ENCODE measurements at places on chromosomes 4 and X.
A peak's percentile ranks its signal among the peaks of the same experiment; 100 is the strongest.

- no peak for DNase-seq
These were observed 3.6 kb downstream of the NLGN3 start for GRCh38 chrX:71148278-71148663.

DNA sequence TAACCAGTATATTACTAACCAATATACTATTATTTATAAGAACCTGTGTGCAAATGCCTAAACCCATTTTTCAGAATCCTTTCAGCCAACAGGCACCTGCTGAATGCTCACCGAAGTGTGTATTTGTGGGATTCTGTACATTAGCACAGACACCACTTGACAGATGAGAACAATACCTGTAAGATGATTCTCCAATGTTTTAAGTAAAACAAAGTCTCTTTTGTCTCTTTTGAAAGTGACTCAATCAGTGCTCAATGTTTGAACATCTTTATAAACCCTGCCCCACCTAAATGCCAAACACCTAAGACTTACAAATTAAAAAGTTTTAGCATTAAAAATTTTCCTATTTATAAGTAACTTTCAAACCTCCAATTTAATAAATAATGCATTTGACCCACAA, 763 bp downstream of the ASB9 start:
- DNase-seq: no peak

- DNase-seq: no peak
These were observed 123.2 kb downstream of the ELOVL6 start for GRCh38 chr4:110075083-110075738.

GRCh38 chrX:124231451-124231759, 101.1 kb upstream of the TEX13D start:
- DNase-seq: no peak

DNA sequence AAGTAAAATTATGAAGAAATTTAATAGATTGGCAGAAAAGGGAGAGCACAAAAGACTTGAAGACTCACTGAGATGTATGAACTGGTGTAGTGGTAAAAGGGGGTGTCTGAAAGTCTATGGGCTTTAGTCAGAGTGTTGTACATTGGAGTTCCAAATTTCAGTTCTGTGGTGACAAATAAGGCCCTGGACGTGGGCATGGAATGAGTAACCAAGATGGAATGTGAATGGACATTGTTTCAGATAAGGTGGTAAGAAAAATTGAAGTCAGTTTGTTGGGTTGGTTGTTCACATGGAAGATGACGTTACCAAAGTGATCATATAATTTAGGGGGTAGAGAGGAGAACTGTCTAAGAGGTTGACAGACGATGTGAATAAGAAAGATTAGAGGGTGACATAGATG, 13.9 kb downstream of the CYSLTR1 start:
- DNase-seq: no peak

DNA sequence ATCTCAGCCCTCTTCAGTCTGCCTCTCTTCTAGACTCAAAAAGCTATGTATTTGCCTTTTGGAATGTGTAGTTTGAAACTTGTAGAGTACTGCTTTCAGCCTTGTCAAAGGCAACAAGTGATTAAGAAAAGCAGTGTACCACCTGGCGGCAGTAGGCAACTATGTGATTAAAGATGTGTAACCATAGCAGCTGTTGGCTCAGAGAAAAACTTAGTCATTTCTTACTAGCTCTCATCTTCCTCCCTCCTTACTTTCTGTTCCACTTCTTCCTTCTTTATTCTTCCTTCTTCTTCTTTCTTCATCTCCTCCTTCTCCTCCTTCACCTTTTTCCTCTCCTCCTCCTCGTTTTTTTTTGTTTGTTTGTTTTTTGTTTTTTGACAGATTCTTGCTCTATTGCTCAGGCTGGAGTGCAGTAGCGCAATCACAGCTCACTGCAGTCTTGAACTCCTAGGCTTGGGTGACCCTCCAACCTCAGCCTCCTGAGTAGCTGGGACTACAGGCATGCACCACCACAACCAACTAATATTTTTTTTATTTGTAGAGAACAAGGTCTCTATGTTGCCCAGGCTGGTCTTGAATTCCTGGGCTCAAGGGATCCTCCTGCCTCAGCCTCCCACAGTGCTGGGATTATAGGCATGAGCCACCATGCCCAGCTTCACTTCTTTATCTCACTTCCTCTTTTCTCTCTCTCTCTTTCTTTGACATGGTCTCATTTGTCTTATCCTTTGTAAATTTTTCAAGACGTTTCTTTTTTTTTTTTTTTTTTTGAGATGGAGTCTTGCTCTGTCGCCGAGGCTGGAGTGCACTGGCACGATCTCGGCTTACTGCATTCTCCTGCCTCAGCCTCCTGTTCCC, 32.6 kb downstream of the ABHD18 start:
- peak; percentile 16 for DNase-seq

- DNase-seq: no peak
These were observed 46.9 kb upstream of the HCCS start for GRCh38 chrX:11064276-11064675.
